ENCODE measurements at places on chromosomes 4 and X.

- DNase-seq: no peak
Observed at GRCh38 chr4:5760246-5760645, 49.2 kb downstream of the EVC start.

GRCh38 chr4:168099195-168099594 lies 6.9 kb downstream of the ANXA10 start:
- no peak for DNase-seq

- no peak for DNase-seq
Observed at GRCh38 chr4:81319657-81320056, 104.6 kb upstream of the PRKG2 start.

DNA sequence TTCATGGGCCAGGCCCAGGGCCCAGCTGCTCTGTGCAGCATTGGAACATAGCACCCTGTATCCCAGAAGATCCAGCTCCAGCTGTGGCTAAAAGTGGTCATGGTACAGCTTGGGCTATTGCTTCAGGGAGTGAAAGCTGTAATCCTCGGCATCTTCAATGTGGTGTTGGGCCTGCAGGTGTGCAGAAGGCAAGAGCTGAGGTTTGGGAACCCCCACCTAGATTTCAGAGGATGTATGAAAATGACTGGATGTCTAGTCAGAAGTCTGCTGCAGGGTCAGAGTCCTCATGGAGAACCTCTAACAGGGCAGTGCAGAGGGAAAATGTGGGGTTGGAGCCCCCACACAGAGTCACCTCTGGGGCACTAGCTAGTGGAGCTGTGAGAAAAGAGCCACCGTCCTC lies 341.7 kb downstream of the PPP3CA start:
- no peak for DNase-seq

GRCh38 chr4:8676676-8677075 lies 84.1 kb downstream of the CPZ start:
- DNase-seq: no peak
